ENCODE measurements at places on chromosomes 16 and 17. TPM values are rescaled to one million over a fixed set of nuclear protein-coding genes. Genes with fewer than 3 reads are reported as not detected.

Gene OR1A2
- total RNA-seq: not detected

DNA sequence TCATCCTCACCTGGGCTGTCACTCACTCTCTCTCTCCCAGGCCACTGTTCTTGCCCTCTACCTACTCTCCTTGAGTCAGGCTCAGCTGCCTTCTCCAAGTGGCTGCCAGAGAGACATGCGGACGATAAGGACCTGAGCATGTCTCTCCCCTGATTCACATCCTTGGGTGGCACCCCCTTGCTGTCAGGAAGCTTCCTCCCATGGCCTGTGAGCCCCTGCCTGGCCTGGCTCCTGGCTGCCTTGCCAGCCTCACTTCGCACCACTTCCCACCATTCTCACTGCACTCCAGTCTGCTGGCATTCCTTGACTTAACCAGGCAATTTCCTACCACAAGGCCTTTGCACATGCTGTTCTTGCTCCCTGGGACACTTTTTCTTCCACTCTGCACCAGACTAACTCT lies 2.7 kb upstream of the ALDH3A1 start:
- no peak overlapping the region for H3K27ac ChIP-seq
- H3K4me3 ChIP-seq: no peak overlapping the region
- H3K4me1 ChIP-seq: no peaks in the 10 kb centered on the region

Gene MYOCD
- total RNA-seq: not detected

Gene DLG4
- total RNA-seq: 157 TPM

Gene KRTAP17-1
- total RNA-seq: not detected

Gene C16orf90
- not detected for total RNA-seq

- no peak overlapping the region for H3K27ac ChIP-seq
- H3K36me3 ChIP-seq: no peaks in the 10 kb centered on the region
- peaks cover 13% of the 10 kb centered on the region for H3K27me3 ChIP-seq
- H3K4me3 ChIP-seq: no peak overlapping the region
Measured at GRCh38 chr17:28549236-28550132, 2.9 kb downstream of the UNC119 start.

DNA sequence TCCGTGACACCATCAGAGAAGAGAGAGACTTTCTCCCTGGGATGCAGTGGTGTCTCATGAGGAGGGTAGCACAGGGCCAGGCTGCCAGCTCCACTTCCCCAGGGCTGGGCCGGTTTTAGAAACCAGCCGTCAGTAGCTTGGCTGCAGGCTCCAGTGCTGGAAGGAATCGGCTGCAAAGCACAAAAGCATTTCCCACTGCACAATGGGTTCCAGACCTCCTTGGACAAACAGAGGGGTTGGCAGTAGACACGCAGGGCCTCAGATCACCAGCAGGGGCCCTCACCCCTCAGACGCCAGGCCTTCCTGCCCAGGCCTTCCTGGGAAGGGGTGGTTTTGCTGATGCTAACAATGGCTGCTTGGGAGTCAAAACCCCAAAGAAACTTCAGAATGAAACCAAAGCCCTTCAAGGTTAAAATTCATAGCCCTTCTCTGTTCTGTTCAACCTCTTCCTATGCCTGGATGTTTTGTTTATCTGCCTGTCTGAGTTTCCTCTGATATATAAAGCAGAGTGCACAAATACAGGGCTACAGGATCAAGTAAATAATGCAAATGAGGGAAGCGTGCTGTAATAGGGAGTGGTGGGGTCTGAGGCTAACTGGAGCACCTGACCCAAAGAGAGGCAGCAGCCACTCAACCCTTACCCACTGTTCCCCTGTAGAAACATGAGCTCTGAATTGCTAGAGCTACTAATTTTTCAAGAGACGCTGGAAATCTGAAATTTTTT lies 26.2 kb downstream of the TEKT5 start:
- no peaks in the 10 kb centered on the region for H3K36me3 ChIP-seq
- H3K4me1 ChIP-seq: no peaks in the 10 kb centered on the region
- peaks cover 1% of the 10 kb centered on the region for H3K27me3 ChIP-seq
- no peak overlapping the region for H3K27ac ChIP-seq

- peaks cover 8% of the 10 kb centered on the region for H3K27me3 ChIP-seq
Measured at GRCh38 chr17:4142107-4142900, 526 bp downstream of the ZZEF1 start.

Gene RAMP2
- 4.6 TPM for total RNA-seq

DNA sequence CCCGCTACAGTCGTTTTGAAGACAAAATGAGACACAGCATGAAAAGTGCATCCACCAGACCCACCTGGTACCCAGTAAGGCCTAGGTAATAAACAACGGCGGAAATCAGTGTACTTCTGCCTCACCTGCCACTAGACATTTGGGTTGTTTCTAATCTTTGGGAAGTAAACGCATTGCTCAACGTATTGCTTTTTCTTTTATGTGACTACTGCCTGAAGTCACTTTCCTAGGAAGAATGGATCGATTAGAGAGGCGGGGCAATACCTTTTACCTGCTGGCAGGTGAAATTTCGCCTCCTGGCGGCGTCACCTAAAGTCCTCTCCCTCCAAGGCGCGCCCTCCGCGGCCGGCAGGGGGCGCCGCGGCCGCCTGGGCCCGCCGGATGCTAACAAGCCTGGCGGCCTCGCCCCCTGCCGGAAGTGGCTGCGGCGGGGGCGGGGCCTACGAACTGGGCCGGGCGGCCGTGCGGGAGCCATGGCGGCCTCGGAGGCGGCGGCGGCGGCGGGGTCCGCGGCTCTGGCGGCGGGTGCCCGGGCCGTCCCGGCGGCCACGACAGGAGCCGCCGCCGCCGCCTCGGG lies at the start of gene ATMIN:
Gene ATMIN, plus strand, starts transcription at position 445 of the 577 bp plus-strand sequence. Its CDS starts 29 bp downstream, at position 474.
- H3K4me1 ChIP-seq: peaks cover 17% of the 10 kb centered on the region
- H3K36me3 ChIP-seq: no peaks in the 10 kb centered on the region
- peak within 1 kb of the TSS; percentile 89 for H3K27ac ChIP-seq
- H3K27me3 ChIP-seq: peaks cover 2% of the 10 kb centered on the region
- peak within 1 kb of the TSS; percentile 93 for H3K4me3 ChIP-seq

DNA sequence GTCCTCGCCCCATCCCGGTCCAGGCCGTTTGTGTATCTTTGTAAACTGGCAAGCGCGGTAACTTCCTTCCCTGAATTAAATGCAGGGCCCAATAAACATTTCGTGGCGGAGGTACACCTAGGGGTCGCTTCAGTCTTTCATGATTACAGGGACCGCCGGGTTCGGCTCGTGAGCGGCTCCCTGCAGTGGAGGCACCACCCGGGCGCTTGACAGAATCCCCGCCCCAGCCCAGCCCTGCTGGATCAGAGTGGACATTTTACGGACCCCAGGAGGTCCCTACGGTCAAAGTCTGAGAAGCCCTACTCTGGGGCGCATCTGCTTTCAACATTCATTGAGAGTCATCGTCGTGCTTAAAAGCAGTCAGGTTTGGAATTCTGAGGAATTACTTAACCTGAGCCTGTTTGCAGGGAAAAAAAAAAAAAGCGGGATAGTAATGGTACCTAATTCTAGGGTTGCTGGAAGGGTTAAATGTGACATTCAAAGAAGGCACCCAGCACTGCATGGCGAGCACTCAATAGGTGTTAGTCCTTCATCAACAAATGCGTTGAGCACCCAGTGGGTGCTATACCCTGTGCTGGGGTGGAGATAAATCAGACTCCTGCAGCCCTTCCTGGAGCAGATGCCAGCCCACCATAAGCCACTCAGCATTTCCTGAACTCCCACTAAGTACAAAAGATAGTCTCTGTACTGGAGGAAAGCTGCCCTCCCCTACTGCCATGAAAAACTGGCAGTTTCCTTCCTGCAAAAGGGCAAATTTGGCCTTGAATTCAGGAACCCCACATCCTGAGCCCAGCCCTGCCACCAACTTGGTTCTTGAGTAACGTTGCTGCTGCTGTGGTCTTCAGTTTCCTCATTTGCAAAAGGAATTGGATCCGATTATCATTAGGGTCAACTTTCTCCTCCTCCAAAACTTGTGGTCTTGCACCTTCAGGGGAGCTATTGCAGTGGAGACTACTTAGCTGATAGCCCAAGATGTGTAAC lies 658 bp upstream of the DUSP3 start:
- peak; percentile 65 for DNase-seq
- peaks cover 1% of the 10 kb centered on the region for H3K27me3 ChIP-seq
- no peaks in the 10 kb centered on the region for H3K36me3 ChIP-seq
- peaks cover 12% of the 10 kb centered on the region for H3K4me1 ChIP-seq
- peak overlapping the region; percentile 85 for H3K4me3 ChIP-seq

Gene OR1E2
- not detected for total RNA-seq

Gene MAP3K14
- 5.7 TPM for total RNA-seq

DNA sequence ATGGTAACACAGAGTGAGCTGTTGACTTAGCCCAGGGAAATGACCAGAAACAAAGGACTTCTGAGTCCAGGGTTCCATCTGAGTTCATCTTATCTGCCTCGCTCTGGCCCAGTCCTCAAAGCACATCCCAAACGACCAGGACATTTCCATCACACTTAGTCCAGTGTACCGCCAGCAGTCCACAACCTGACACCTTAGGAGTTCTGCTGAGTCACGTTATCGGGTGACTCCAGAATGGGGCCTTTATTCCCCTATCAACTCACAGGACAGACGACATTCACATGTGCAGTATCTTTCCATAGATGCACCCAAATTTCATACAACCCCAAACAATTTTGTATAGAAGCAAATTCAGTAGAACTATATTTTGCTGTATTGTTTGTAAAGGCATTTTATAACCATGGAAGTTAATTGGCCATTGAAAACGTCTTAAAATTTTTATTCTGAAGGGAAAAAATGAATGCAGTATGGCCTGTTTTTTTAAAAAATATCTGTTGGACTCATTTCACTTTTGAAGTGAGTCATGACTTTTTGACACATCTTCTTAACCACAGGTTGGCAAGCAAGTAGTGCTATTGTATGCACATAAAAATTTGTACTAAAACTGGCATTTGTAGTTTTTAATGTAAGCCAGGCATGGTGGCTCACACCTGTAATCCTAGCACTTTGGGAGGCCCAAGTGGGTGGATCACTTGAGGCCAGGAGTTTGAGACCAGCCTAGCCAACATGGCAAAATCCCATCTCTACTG lies 46.3 kb downstream of the ZNF18 start:
- H3K27me3 ChIP-seq: no peaks in the 10 kb centered on the region
- no peak for DNase-seq
- H3K36me3 ChIP-seq: peaks cover 7% of the 10 kb centered on the region
- no peak overlapping the region for H3K27ac ChIP-seq
